HuH-7 (cell line): ENCODE measurements at places on chromosomes 2 and 18.

GRCh38 chr2:26011990-26012856 is 21.7 kb upstream of the RAB10 start:
- no peak for DNase-seq

DNA sequence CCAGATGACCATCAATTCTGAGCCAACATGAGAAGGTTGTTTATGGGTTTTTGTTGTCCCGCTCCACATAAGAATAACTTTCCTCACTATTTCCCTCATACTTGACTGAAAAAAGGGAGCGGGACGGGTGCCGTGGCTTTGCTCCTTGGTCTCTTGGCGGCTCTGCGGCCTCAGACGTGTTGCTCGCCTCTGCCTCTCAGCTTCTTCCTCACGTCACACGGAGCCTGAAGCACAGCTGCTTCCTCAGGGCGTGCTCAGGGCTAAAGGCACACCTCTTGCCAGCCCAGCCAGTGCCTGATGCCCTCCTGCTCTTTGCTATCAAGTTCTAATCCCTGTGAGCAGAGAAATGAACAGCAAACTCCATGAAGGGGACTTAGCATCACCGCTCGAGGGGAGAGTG is 17.9 kb upstream of the ID2 start:
- no peak for DNase-seq

DNA sequence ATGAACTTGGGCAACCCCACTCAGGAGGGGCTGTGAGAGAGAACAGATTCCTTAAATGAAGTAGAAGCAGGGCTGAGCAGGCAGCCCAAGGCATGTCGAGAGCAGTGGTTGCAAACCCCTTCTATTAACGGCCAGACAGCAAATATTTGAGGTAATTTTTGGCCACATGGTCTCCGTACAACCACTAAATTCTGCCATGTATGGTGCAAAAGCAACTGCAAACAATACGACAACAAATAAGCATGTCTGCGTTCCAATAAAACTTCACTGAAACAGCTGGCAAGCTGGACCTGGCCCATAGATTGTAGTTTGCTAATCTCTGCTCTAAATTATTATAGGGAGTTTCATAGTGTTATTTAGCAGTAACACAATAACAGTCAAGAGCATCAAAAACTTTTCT is 217.0 kb upstream of the ZNF521 start:
- no peak for DNase-seq

- DNase-seq = no peak
Measured at GRCh38 chr2:231017231-231017598, 20.1 kb upstream of the C2orf72 start.

GRCh38 chr18:76892832-76893231 is 70.5 kb downstream of the ZNF236 start:
- no peak for DNase-seq

DNA sequence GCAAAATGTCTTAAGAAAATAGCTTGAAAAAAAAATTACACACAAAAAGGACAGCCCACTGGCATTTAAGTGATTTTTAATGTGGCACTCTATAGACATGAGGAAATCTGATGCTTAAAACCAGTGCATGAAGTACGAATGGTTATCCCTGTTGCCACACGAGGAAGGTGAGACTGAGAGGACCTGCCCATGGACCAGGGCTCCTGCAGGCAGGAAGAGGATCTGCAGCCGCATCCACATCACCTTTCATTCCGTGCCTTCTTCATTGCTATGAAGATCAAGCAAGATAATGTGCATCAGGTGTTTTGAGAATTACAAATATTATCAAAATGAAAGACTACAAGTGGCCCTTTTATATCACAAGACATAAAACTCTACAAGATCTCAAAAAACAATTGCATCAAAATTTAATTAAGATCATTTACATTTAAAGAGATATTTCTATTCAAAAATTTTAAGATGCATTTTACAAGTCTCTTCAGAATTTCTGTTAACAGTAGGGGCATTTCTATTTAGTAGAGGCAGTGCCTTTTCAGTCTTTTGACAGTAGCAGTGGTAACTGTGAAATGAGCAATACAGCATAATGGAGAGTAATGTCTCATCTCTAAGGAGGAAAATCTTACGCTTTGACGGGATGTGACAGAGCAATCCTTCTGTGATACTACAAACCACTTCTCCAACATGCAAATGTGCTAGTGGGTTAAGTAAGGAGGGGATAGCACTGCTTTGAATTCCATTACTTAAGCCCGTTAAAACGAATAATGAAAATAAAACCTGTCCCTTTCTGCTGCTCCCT is 83.4 kb downstream of the SLC5A7 start:
- DNase-seq = peak; percentile 21
